ENCODE measurements at places on chromosomes 1 and 21.

- H3K4me1 ChIP-seq, result no peaks in the 10 kb centered on the region
- DNase-seq, result no peak
- no peak overlapping the region for H3K27ac ChIP-seq
- H3K27me3 ChIP-seq, result peaks cover 4% of the 10 kb centered on the region
- H3K36me3 ChIP-seq, result no peaks in the 10 kb centered on the region
Measured at GRCh38 chr1:233744779-233745513, 131.0 kb downstream of the KCNK1 start.

GRCh38 chr1:10775763-10776162 is 20.7 kb downstream of the CASZ1 start:
- H3K27ac ChIP-seq, result no peak overlapping the region
- H3K4me1 ChIP-seq, result no peaks in the 10 kb centered on the region
- H3K36me3 ChIP-seq, result no peaks in the 10 kb centered on the region
- no peaks in the 10 kb centered on the region for H3K27me3 ChIP-seq
- H3K4me3 ChIP-seq, result no peak overlapping the region

DNA sequence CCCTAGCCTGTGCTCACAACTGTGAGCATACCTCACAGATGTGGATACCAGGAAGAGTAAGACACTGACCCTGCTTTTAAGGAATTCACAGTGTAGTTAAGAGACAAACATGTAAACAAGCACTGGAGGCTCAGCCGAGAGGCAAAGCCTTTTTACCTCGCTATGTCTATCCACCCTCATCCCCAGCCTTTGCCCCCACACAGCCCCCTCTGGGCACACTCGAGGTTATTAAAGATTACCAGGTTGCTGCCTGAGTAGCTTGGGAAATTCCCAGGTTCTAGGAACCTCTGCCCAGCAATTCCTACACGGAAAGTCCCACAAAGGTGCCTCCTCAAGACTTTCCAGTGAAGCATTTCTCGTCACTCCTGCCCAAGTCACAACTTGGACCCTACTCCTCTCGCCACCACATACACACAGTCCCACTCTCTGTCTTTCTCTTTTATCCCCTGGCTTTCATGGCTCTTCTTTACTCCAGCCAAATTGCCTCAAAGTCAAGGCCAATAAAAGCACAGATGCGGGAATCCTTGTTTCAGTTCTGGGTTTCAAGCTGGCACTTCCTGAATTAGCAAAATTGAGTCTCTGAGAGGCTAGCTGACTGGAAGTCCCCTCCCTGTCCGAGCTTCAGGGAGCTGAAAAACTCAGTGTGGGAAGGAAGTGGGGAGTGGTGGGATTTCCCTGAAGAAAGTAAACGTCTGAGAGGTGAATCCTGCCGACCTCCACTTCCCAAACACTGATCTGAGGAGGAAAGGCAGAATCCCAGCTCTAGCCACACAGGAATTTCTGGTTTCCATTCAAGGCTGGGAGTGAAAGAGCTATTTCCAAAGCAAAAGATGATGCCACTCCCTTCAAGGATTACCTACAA is 7.6 kb downstream of the DENND2D start:
- H3K4me3 ChIP-seq, result peak overlapping the region; percentile 17
- no peaks in the 10 kb centered on the region for H3K27me3 ChIP-seq
- DNase-seq, result no peak

DNA sequence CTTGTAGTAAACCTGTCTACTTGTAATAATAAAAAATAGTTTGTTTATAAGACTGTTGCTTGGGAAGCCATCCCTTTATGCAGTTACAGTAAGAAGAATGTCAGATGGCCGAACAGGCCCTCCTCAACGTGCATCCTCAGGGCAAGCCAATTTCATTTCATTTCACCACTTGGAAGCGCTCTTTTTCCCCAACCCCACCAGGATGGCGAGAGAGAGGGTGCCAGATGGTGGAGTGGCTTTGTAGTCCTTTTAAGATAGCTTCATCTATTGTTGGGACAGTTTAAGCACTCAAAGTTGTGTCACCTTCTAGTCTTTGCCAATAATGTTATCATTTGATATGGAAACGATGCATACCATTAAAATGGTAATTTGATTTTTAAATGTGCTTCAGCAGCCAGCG is 356.3 kb upstream of the CAMK1G start:
- peaks cover 3% of the 10 kb centered on the region for H3K27me3 ChIP-seq
- H3K27ac ChIP-seq, result no peak overlapping the region
- H3K4me3 ChIP-seq, result no peak overlapping the region
- DNase-seq, result no peak

DNA sequence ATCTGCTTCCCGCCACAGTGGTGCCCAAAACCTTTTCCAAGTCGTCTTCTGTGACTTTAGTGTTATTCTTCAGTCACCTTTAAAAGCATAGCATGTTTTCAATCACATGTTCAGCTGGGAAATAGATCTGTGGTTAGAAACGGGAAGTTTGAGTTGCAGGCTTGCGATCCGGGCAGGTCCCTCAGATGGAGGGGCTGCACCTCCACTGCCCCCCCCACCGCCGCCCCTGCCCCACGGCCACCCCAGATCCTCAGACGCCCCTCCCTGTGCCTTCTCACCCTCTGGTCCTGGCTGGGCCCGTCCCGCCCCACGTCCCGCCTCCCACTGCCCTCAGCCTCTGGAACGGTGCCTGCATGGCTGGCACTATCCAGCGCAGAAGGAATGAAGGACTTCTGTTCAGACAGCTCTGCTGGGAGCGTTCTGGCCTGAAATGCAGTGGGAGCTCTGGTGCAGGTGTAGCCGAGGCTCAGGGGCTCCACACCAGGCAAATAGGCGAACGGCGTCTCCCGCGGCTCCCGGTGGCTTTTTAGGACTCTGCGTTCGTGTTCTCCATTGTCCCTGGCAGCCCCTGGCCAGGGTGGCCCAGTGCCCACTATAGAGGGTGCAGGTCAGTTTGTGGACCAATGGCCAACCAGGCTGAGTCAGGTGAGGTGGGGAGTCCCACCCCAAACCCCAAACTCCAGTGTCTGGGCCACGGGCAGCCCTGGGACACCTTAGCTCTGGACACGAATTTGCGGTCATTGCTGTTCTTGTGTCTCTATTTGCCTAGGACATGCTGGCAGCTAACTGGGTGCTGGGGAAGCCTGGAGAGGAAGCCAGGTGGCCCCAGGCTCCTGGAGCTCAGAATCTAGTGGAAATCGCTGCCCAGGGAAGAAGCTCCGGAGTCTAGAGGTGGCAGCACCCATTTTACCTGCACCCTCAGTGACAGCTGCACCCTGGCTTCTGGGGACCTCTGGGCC is 67.1 kb downstream of the FAAP20 start:
- no peaks in the 10 kb centered on the region for H3K27me3 ChIP-seq
- no peak for DNase-seq
- no peak overlapping the region for H3K27ac ChIP-seq
- H3K4me3 ChIP-seq, result no peak overlapping the region
- H3K36me3 ChIP-seq, result no peaks in the 10 kb centered on the region

Data from activated CD8-positive, alpha-beta memory T cell treated with anti-CD3 and anti-CD28 coated beads, Interleukin-2, amount 10 ng/mL, durations not matched to agents 7 days and 5 days (primary cell).